ENCODE measurements at places on chromosomes 4 and X.

GRCh38 chrX:9759337-9759736, 6.3 kb downstream of the GPR143 start:
- DNase-seq, result no peak

- DNase-seq, result no peak
Measured at GRCh38 chr4:12902735-12903134, 581.4 kb downstream of the RAB28 start.

DNA sequence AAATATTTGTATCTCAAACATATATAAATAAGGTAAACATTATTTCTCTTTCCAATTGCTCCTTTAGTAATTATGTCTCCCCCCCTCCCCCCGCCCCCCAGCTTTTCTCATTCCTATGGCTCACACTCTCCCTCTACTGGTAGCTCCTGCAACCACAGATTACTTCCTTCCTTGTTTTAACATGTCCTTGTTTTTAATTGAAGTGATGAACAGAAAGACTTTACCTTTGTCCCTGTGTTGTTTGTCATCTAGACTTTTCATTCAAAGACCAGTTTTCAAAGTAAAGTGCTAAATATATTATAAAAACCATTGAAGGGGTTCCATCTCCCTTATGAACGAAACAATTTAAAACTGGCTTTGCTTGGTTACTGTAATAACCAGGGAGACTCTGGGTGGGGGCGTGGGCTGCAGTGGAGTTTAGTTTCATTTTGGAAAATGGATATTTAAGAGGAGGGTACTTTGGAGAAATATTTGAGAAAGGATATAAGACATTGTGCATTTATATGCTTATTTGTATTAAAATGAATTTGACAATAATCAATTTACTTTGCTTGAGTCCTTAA, 352.9 kb downstream of the RAPGEF2 start:
- DNase-seq, result no peak

DNA sequence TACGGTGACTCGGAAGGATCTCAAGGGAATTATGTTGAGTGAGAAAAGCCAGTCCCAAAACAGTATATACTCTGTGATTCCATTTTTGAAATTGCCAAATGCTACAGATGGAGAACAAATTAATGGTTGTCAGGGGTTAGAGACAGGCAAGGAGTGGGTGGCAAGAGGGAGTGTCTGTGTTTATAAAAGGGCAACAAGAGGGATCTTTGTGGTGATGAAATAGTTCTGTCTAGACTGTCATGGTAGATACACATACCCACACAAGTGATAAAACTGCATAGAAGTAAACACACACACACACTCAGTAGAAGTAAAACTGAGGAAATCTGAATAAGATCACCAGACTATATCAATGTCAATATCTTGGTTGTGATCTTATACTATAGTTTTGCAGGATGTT, 92.7 kb downstream of the CD99L2 start:
- no peak for DNase-seq

- DNase-seq, result no peak
Measured at GRCh38 chr4:5893004-5893580, at the start of gene CRMP1. Gene CRMP1 (minus strand): TSS chr4:5893086. CDS start chr4:5892969, 117 bp downstream.

GRCh38 chrX:11131146-11131545, 20.0 kb downstream of the HCCS start:
- DNase-seq, result no peak

DNA sequence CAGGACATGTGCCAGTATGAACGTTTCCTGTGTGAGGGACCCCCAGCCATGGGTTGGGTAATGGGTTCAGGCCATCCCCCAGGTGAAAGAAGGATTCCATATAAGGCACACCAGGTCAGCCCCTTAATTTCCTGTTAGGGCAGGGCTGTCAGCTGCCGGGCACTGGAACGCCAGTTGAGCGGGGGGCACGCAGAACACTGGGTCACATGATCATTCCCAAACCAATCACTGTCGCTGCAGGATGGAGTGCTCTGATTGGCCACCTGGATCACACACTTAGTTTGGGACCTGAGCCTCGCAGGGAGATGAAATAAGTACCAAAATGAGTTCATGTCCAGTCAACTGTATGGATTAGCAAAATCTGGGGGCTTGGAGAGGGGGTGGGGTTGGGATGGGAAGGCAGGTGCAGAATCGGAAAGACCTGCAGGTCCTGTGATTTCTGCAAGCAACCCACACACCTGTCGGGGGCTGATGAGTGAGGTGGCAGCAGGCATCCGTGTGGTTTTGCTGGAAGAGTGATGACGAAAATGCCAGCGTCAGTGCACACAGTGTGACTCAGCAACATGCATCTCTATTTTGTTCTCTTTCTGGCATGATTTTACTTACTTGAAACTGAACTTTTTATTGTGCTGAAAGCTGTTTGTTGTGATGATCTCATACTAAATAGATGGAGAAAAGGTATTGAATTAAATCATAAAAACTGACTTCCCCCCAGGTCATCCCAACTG, 32.2 kb downstream of the RNF212 start:
- no peak for DNase-seq

- no peak for DNase-seq
Measured at GRCh38 chr4:184280137-184280536, 62.5 kb upstream of the ENPP6 start.

GRCh38 chr4:116881077-116881476, 204.3 kb downstream of the TRAM1L1 start:
- no peak for DNase-seq

GRCh38 chrX:36198575-36198974, 279.0 kb downstream of the CFAP47 start:
- no peak for DNase-seq

DNA sequence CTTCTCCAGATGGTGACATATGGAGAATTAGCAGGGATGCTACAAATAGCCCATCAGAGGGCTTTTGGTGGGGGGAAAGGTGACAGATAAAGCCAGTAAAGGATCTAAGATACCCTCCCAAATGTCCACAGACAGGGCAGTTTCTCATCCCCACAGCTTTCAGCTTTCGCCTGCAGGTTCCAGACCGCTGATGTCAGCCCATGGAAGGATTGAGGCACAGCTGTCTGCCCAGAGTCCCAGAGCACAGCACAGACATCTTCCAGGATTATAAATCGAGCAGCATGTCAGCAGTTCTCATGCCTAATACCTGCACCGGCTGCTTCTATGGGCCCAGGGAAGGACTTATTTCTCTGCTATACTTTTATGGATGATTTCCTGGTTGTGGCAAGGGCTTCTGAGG, 96.7 kb upstream of the MXRA5 start:
- DNase-seq, result no peak

DNA sequence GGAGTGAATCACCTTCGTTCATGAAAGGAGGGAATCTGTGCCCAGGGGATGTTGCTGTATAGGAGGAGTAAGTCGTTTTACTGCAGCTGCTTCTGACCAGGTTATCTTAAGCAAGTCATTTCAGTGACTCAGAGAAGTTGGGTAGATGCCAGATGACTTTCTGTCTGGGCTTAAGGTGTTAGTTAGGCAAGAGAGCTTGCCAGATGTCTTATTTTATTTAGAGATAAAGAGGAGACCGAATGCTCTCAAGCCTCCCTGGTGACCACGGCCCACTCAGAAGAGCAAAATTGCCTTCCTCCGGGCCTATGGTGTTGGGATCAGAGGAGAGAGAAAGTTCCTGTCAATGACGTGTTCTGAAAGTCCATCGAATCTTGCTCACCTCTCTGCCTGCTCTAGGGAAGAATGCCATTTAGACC, 16.3 kb upstream of the ZNF827 start:
- no peak for DNase-seq

DNA sequence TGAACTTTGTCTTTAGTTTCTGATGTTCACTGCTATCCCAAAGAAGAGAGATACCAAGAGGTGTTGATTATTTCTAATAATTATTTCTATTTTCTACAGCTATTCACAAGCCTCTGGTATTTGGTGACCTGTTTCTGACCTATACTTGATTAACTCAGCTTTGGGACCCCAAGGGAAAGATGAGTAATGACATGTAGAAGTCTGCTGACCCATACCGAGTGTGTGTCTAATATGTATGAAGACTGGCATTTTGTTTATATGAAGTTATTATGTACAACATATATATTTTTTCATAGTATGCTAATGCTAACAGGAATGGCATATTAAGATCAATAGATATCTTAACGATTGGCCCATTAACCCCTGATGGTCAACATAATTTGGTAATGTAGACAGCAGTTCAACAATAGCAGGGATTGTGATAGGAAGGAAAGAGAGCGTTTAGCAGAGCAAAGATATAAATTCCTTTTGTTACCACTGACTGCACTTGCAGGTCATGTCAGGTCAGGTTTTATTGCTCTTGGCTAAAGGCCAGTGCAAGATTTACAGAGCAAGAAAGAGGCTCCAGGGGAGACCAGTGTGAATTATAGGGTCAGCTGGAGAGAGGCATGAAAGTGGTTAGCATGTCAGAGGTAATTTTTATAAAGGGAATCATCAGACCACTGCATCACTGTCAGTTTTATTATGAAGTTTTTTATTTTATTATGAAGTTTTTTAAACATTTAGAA, 94.7 kb upstream of the DIPK2B start:
- no peak for DNase-seq

DNA sequence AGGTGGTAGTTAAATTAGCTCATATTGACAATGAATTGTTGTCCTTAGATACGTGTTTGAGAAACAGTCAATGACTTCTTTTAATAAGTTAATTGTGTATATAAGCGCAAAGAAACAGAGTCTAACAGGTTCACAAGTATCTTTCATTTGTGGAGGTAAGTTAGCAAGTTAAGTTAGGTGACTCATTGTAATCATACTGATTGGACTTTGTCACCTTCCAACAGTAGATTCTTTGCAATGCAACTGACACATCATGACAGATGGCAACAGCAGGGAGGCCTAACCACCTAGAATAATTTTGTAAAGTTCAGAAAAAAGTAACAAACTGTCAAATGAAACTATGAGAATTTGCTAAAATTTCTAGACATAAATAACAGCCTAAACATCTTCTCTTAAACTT, 207.6 kb upstream of the PITX2 start:
- no peak for DNase-seq

- DNase-seq, result no peak
Measured at GRCh38 chr4:26723216-26723615, 137.4 kb upstream of the STIM2 start.

DNA sequence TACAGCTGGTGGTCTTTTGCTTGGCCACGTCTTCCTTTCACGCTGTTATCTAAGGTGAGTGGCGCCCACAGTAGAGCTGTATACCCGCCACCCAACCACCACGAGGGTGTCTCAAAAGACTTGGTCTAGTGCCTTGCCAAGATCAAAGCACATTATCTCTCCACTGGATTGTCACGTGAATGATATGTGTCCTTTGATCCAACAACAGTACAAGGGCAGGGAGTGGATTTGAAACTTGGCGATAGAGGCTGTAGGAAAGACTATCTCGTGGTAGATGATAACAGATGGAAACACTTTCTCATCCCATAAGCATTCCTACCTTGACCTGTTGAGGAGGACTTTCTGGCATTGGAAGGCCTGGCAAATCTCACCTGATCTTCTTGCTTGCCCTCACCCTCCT, 37.7 kb upstream of the BCLAF3 start:
- no peak for DNase-seq

- DNase-seq, result no peak
Measured at GRCh38 chrX:70289168-70289792, 447 bp downstream of the PDZD11 start.

DNA sequence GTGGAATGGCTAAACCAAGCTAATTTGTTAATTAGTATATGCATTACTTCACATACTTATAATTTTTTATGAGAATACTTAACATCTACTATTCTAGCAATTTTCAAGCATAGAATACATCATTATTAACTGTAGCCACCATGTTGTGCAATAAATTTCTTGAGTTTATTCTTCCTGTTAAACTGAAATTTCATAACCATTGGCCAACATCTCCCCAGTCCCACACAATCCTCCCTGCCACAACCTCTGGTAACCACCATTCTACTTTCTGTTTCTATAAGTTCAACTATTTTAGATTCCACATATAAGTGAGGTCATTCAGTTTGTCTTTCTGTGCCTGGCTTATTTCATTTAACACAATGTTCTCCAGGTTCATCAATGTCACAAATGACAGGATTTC, 208.5 kb downstream of the PPP4R3C start:
- no peak for DNase-seq

DNA sequence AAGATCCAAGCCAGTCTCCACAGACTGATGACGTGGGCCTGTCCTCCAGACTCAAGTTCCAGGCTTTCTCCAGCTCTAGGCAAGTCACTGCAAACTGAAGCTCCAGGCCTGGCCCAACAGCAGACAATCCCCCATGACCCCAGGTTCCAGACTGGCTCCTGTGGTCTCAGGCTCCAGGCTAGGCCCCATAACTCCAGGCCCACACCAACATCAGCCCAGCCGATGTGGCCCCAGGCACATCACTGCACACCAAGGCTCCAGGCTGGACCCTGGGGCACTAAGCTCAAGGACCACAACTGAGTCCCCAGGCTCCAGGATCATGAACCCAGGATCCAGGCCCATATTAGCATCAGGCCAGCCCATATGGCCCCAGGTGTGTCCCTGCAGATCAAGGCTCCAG, 143.6 kb downstream of the COX7B2 start:
- no peak for DNase-seq

DNA sequence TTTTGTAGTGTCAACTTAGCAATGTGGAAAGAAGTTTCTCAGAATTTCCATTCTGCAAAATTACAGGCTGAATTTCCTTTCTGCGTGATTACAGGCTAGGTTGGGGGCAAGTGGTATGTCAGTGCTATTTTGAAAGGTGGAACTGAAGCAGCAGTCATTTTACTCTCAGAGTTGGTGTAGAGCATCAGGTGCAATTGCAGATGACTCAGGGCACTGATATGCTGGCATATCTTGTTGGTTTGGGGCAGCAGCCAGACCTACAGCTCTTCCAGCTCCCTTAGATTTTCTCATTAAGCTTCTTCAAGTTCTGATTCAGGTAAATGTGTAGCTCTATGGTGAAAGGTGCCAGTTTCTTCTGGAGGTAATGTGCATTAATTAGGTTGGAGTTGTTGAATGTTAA, 930.7 kb upstream of the PCDH10 start:
- DNase-seq, result no peak

GRCh38 chr4:126779436-126780166, 853.2 kb upstream of the INTU start:
- no peak for DNase-seq

- DNase-seq, result no peak
Measured at GRCh38 chrX:151984902-151985301, 10.4 kb upstream of the GABRE start.

DNA sequence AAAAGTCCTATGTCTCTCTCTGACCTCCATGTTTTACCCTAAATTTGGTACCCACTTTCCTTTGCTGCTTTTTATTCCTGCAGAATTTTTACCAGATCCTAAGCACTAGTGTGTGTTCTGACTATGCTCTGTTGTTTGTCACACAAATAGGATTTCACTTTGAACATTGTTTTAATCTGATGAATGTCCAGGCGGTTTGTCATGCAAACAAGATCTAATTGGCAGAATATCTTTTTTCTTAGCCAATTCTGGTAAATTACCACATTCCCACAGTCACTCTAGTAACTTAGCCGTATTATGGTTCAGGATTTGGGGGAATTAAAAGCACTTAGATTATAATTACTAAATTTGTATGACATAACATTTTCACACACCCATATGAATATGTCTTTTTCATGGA, 557.2 kb upstream of the BOD1L1 start:
- DNase-seq, result no peak

- no peak for DNase-seq
Measured at GRCh38 chr4:1832690-1833089, 23.3 kb downstream of the LETM1 start.

All from activated naive CD4-positive, alpha-beta T cell (primary cell).